ENCODE measurements at places on chromosomes 11 and 22. TPM values are rescaled to one million over a fixed set of nuclear protein-coding genes. Genes with fewer than 3 reads are reported as not detected.

SERPING1 gene
- 9.0 TPM for total RNA-seq

SMC1B gene
- total RNA-seq, result under 0.01 TPM

HBG1 gene
- total RNA-seq, result 28.5 TPM

KCNJ4 gene
- 9.7 TPM for total RNA-seq

DKK3 gene
- 185 TPM for total RNA-seq

HORMAD2 gene
- total RNA-seq, result 0.78 TPM

OR2AG2 gene
- 0.47 TPM for total RNA-seq

MCM5 gene
- 11.9 TPM for total RNA-seq

Data from occipital lobe (tissue), 3 donors.